ENCODE measurements at places on chromosomes 13 and 19.

DNA sequence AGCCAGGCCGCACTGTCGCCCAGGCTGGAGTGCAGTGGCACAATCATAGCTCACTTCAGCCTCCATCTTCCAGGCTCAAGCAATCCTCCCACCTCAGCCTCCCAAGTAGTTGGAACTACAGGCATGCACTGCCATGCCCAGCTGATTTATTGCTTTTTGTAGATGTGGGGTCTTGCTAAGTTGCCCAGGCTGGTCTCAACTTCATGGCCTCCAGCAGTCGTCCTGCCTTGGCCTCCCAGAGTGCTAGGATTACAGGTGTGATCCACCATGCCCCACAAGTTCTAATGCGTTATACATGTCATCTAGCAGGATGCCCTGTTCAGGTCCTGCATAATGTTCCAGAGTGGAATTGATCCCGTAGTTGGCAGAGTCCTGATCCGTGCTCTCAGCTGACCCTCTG is 4.6 kb downstream of the C19orf53 start:
- no peak for DNase-seq

DNA sequence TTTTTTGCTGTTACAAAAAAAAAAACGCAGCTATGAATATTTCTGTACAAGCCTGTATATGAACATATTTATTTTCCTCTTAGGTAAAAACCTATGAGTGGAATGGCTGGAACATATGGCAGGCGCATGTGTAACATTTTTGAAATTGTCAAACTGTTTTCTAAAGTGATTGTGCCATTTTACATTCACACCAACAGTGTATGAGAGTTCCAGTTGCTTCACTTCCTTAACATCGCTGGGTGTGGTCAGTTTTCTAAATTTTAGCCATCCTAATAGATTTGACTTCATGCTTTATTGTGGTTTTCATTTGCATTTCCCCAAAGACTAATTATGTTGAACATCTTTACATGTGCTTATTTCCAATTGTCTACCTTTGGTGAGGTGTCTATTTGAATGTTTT is 306.8 kb downstream of the KCNRG start:
- DNase-seq: no peak

GRCh38 chr19:10007371-10008183 is 2.7 kb downstream of the COL5A3 start:
- no peak for DNase-seq

DNA sequence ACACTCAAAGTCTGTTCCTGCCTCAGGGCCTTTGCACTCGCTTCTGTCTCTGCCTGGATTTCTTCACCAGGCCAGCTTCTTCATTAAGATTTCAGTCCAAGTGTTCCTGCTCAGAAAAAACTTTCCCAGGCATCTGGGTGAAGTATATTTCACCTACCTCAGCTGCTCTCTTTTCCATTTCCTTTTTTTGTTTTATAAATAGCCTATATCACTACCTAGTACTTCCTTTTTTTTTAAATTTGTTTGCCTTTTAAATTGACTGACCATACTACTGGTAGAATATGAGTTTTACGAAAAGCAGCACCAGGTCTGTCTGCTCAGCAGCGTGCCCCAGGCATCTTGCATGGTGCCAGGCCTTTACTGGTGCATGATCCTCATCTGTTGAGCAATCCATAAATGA is 1064.4 kb downstream of the UQCRFS1 start:
- no peak for DNase-seq

GRCh38 chr13:104683789-104684188 is 1617.6 kb upstream of the SLC10A2 start:
- no peak for DNase-seq

GRCh38 chr19:22335716-22336115 is 49.5 kb downstream of the ZNF729 start:
- no peak for DNase-seq

GRCh38 chr13:29483211-29483610 is 112.3 kb downstream of the SLC7A1 start:
- no peak for DNase-seq

- no peak for DNase-seq
These were observed 204.3 kb upstream of the IPO5 start for GRCh38 chr13:97749174-97749573.

DNA sequence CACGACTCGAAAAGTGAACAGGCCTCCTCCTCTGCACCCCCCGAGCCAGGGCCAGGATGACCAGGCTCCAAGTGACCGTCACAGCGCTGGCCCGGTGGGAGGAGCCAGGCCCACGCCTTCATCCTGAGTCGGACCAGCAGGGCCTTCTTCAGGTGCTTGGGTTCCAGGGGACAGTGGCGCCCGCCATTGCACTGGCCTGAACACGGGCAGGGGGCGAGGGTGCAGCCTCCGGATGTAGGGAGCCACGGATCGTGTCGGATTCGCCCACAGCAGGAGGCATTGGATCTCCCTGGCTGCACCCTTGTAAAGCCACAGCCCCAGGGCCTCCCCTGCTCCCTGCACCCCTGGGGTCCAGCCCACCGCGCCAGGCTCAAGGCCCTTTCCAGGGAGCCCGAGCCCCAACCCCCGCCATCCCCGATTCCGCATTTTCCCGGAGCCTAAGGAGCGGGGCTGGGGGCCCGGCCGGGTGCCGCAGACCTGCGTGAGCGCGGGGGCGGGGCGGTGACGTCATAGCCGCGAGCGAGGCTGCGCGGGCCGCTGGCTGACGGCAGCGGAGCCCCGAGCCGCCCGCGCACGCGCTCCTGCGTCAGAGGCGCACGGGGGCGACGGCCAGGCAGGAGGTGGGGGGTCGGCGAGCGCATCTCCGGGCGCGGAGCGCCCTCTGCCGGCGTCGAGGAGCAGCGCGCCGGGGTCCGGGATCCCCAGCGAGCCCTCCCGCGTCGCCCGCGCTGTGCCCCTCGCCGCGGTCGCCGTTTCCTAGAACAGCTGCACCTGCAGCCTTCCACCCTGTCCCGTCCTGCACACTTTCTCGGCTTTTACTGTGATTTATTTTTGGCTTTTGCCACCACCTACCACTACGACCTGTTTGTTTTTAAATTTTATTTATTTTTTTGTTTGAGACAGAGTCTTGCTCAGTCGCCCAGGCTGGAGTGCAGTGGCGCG is 1.5 kb upstream of the ATP5F1D start:
- DNase-seq: peak; percentile 89

DNA sequence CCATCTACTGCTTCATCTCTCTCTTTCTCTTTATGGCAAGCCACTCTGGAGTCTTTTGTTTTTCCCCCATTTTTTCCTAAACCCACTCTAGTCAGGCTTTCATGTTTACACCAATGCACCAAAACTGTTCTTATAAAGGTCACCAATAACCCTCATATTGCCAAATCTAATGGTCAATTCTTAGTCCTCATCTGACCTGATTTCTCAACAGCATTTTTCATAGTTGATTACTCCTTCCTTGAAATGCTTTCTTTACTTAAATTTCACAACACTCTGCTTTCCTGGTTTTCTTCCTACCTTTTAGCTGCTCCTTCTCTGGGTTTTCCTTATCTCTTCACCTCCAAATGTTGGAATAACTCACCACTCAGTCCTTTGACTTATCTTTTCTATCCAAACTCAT is 47.9 kb downstream of the MICU2 start:
- DNase-seq: no peak

GRCh38 chr19:38839816-38840582 is 8.4 kb upstream of the ECH1 start:
- no peak for DNase-seq

DNA sequence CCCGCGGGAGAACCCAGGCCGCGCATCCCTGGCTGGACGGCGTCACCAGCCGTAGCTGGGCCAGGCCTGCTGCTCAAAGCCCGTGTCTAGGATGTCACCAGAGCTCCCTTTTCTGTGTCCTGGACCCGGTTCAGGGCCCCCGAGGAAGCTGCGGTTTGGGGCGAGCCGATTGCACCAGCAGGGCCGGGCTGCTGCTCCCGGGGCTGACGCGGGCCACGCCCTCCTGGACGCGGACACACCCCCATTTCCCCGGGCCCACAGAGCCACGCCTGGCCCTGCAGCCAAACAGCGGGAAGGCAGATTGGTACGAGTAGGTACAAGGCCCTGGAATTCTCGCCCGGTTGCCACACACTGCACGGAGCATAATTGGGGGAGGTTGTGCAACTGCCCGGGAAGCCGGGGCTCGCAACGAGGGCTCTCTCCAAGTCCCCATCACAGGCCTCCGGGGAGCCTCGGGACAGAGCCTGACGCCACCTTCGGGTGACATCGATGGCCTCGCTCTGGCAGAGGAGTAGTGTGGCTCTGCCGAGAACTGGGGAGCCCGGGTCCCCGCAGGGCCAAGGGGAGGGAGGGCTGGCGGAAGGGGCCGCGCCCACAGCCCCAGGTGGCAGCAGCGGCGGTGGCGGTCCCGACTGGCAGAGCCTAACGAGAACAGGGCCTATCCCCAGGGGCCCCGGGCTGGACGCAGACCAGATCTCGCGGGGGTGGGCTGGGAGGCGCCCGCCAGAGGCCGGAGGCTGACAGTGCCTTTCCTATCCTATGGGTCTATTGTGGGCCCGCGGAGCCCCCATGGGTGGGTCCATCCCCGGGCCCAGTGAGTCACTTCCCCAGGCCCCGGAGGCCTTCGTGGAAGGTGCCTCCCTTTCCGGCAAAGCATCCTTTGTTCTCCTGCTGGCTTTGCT is 23.5 kb downstream of the KCTD15 start:
- no peak for DNase-seq

DNA sequence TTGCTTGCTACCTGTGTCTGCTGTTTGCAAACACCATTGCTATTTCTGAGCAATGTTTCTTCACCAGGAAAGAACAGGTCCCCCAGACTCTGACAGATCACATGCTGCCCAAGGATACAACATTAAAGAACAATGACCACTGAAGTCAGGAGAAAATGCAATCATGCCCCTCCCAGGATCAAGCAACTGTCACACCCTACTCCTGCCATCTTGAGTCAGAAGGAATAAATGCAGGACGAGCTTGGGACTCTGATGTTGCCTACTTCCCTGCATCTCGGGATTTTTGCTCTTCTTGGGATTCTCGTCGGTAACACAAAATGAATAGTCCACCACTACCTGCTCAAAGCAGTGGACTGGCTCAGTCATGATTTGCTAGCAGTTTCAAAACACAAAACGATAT is 490.6 kb downstream of the COG6 start:
- DNase-seq: no peak

DNA sequence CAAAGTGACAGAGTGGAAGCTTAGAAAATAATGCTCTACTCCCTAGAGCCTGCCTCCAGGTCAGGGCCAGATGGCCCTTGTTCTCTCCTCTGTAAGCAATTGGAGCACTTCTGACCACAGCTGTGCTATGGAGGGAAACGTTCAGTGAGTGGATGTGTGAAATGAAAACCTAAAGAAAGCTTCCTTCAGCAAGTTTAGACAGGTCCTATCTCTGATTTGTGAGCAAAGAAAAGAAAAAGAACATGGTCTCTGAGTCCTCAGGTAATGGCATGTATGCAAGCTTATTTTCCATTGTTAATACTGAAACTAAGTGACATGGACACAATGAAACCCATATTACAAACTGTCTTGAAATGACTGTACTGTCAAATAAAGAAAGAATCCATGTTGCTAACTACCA is 1486.8 kb downstream of the EFNB2 start:
- no peak for DNase-seq

DNA sequence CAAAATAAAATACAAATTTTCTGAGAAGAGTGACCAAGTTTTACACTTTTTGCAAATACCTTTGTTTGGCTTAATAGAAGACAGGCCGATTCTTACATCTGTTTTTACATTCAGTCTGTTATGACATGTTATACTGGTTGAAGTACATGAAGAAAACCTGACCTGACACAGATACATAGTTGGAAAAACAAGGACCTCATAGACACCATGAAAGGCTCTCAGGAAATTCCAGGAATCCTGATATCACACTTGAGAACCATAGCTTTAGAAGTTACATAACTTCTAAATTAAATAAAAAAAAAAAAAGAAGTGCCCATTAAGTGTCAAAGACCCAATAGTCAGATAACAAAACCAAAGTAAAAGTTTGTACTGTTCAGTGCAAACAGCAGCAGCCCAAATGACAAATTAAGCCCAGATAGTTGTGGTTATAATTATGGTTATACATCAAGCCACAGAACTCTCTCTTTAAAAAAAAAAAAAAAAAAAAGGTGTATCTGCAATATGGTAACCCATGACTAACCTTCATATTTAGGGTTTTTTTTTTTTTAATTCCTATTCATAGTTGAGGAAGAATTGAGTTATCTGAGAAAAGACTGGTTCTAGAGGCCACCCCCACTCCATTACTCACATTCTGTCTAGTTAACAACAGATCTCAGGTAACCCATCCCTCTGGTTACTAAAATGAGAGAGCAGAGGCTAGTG is 19.8 kb downstream of the RBM26 start:
- no peak for DNase-seq

DNA sequence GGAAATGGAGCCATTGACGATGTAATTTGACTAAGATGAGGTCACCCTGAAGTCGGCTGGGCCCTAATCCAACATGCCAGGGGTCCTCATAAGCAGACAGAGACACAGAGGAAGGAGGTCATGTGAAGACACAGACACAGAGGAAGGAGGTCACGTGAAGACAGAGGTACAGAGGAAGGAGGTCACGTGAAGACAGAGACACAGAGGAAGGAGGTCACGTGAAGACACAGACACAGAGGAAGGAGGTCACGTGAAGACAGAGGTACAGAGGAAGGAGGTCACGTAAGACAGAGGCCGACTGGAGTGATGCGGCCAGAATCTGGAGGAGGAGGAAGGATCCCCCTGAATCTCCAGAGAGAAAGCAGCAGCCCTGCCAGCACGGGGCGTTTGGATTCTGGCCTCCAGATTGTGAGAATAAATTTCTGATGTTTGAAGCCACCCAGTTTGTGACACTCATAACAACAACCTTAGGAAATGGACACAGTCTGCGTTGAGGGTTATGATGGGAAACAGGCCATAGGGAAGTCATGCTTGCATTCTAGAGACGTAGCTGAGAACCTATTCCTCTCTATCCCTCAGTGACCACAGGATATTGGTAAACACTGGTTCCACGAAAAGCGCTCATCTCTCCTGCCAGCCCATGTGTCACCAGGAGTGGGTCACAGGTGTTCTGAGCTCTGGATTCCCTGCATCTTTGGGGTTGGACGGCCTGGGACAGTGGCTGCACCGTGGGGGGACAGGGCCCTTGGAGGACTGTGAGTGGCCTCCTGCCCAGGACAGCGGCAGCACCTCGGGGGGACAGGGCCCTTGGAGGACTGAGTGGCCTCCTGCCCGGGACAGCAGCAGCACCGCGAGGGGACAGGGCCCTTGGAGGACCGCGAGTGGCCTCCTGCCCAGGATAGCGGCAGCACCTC is 108.5 kb downstream of the SOX1 start:
- DNase-seq: no peak

DNA sequence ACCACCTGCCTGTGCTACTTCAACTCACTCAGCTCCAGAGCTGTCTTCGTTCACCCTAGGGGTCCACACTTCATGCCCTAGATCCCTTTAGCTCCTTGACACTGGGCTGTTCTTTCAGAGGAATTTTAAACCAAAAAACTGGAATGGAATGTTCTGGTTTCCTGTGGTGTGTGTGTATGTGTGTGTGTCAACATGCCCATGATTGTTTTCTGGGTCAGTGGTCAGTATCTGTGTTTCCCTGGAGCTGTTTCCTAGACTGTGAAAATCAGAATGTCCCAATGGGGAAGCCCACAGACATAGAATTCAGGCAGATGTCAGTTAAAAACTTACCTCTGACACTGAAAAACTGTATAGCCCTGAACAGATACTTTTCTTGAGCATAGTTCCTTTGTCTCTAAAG is 1.3 kb downstream of the PMIS2 start:
- no peak for DNase-seq

All from stimulated activated CD8-positive, alpha-beta memory T cell treated with anti-CD3 and anti-CD28 coated beads, Interleukin-7, amount 100 ng/mL, for 1 hour (primary cell).